ENCODE measurements at places on chromosomes 3 and 15.

DNA sequence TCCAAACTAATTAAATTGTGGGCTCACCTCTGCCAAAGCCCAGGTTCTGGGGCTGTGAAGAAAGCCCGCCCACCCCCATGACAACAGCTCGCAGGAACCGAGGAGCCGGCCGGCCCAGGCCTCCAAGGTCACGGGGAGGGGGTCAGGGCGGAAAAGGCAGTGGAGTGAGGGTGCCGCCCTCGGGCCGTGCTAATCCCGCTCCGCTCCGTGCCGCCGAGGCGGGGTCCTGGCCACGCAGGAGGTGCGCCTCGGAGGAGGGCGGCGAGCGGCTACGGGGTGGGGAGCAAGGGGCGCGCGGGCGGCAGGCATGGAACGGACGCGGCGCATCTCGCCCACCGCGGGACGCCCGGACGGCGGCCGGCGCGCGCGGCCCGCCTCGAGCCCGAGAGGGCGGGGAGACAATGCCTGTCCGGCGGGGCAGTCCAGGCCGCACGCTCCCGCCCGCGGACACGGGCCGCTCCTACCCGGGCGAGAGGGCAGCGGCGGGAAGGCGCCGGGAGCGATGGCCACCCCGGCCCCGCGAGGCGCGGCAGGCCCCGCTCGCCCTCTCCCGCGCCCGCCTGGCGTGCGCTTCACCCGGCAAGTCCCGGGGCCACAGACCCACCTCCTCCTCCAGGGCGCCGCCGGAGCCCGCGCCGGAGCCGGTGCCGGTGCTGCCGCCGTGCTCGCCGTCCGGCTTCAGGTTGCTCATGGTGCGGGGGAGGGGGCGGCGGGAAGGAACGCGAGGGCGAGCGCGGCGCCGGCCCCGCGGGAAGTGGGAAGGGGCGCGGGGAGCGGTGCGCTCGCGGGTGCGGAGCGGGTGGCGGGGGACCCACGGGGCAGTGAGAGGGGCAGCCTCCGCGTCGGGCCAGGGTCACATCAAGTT lies 528 bp downstream of the RBPMS2 start:
- peak; percentile 41 for DNase-seq

- no peak for DNase-seq
Measured at GRCh38 chr3:183884097-183884426, 618 bp downstream of the PARL start.

GRCh38 chr3:186842426-186843038 lies at the start of gene ADIPOQ:
Gene ADIPOQ, plus strand, starts transcription at chr3:186842710. Its CDS starts 10,349 bp downstream, at chr3:186853059.
- DNase-seq = no peak

DNA sequence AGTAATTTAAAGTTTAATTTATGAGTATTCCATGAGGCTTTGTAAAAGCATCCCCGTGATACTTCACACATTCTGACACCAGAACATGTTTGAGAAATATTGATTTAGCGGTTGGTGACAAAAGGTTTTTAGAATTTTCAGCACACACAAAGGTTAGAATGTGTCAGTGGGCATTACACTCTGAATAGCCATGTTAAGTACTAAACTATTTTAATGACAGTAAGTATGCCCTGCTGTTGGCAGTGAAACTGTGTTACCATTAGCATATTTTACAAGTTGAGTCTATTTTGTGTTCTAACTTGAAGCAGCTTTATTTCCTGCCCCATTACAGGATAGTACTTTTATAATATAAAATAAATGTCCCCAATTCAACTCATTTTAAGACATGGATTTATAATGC lies 66.5 kb downstream of the ADAMTSL3 start:
- DNase-seq = no peak

DNA sequence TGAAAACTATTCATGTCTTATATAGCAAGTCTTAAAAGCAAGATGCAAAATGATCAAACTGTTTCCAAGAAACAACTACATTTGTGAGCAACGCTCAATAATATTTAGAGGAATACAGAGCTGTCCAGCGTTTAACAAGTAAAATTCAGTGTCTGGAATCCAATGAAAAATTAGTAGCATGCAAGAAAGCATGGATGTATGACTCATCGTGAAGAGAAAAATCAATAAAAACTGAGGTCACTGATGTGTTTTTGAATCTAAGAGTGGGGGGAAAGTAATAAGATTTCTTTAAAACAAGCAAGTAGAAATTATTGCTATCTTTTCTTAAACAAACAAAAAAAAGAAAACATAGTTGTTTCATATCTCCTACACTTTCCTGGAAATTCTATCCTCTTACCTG lies 600.3 kb upstream of the GOLIM4 start:
- DNase-seq = no peak

- DNase-seq = no peak
Measured at GRCh38 chr3:110938629-110939028, 133.0 kb upstream of the NECTIN3 start.

DNA sequence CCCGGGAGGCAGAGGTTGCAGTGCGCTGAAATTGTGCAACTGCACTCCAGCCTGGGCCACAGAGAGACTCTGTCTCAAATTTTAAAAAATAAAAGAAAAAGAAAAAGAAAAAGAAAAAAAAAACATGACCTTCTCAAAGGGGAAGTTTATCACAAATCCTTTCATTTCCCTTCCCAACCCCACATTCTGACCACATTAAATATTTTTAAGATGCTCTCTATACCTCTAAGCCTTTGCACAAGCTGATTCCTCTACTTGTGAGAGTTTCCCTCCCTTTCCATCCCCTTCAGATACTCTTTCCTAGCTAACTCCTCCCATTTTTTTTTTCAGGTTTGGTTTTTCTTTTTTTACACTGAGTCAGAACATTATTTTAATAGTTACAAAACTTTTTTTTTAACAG lies 4.0 kb downstream of the HIGD1A start:
- DNase-seq = no peak

DNA sequence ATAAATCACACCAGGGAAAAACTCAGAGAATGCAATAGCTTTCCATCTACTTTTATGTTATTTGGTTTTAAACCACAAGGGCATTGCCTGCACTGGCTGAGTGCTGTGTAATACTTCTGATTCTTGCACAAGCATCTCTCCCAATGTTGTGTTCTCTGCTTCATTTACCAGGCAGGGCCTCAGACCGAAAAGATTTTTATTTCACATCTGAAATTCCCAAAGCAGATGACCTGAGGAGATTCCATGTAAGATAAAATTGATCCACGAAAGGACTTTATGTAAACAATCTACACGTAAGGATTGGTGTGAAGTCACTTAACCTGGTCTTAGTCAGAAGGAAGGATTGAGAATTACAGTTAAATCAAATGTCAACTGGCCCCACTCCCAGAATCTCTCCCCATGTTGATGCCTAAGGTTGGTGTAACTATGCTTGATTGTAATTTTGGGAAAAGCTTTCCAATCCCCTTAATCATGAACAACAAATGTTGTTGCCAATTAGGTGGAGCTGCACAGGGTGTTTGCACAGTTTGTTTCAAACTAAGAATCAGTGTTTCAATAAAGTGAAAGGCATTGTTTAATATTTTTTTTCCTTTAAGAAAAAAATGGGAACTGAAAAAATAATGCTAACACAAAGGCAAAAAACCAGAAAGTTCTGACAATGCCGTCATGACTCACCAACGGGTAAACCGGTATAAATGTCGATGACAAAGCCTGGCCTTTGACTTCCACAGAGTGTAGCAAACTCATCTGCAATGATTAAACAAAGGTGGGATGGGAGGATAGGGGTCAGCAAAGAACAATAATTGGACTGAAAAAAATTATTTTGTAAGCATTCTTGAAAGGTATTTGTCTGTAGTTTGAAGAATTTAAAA lies 128.6 kb downstream of the DUT start:
- no peak for DNase-seq

GRCh38 chr3:195849322-195850074 lies 37.8 kb upstream of the MUC4 start:
- DNase-seq = peak; percentile 62

DNA sequence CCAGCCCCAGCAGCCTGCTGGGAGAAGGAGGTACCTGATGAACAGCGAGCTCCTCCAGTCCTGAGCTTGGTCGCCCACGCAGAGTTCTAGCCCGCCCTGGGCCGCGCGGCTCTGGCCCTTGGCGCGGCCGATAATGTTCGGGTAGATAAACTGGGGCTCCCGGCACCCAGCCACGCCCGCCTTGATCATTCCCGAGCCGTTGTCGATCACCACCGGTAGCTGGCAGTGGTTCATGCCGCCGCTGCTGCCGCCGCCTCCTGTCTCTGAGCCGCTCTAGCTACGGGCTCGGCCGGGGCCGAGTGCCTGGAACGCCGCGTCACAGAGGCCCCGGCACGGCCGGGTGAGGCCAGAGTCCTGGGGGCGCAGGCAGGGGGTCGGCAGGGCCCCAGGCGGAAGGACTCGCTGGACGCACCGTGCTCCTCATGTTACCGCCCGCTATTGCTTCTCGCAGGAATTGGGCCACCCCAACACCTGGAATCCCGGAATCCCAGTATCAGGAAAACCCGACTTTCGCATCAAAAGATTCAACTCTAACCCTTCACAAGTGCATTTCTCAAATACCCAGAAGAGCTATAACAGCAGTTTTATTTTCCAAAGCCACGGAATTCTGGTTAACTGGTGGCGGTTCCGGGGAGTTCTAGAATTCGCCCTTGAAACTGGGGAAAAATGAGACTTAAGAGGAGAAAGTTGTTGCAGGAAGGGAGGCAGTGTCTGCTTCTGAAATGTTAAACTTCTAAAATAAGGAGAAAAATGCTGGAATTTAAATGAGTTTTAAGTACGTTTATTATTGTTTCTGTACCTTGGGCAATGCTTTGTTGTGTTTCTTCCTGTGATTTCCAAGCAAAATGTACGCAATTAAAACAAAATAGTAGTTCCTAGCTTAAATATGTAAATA lies at the start of gene ACTRT3:
Gene ACTRT3 (minus strand): TSS at position 275 of the 895 bp plus-strand sequence. CDS start 41 bp downstream, at position 234.
- DNase-seq = peak; percentile 74

GRCh38 chr3:177071496-177072156 lies 125.7 kb downstream of the TBL1XR1 start:
- no peak for DNase-seq

DNA sequence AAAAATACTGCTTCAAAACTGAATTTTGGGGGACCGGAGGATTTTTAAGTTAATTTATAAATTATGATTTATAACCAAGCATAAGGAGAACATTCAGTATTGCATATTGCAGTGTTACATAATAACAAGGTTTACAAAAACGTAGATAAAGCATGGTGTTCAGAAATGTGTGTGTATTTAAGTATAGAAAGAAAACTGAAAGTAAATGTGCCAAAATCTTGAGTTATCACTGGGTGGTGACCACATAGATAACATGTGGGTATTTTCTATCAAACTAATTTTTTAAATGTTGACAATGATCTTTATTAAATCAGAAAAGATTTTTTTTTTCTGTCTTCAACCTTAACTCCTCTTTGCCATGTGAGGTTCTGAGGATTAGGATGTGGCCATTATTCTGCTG lies 32.6 kb downstream of the EIF2AK4 start:
- DNase-seq = no peak

DNA sequence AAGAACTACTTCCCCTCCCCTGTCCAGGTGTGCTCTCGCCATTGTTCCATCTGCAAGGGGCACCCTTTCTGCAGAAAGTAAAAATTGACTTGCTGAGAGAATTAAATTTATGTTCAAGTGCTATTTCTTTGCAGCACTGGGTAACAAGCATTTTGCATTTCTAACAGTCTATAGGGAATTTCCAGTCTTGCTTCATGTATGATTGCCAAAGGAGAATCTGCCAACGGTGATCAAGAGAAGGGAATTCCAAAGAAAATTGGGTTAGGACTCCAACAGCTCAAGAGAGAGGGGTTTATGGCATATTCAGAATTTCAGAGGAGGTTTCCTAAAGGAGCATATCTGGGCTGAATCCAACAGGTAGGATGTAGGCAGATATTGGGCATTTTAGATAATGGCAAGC lies 136.7 kb upstream of the WNT5A start:
- DNase-seq = no peak

GRCh38 chr15:101342056-101342455 lies 47.0 kb upstream of the SNRPA1 start:
- DNase-seq = no peak

DNA sequence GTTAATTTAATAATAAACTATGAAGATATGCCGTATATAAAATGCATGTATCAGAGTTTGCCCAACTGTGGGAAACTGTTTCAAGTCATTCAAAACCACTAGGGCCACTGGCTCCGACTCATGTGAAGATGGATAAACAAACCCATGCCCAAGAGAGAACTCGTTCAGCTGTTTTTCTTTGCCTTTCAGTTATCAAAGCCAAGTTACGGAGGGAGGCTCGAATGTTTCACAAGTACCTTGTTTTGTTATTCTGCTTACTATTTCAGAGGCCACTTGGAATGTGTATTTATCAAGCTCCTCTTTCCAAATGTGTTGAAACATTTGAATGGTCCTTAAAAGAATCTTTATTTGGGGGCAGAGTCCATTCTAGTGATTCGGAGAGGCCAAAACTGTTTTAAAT lies 82.1 kb downstream of the DUT start:
- no peak for DNase-seq

DNA sequence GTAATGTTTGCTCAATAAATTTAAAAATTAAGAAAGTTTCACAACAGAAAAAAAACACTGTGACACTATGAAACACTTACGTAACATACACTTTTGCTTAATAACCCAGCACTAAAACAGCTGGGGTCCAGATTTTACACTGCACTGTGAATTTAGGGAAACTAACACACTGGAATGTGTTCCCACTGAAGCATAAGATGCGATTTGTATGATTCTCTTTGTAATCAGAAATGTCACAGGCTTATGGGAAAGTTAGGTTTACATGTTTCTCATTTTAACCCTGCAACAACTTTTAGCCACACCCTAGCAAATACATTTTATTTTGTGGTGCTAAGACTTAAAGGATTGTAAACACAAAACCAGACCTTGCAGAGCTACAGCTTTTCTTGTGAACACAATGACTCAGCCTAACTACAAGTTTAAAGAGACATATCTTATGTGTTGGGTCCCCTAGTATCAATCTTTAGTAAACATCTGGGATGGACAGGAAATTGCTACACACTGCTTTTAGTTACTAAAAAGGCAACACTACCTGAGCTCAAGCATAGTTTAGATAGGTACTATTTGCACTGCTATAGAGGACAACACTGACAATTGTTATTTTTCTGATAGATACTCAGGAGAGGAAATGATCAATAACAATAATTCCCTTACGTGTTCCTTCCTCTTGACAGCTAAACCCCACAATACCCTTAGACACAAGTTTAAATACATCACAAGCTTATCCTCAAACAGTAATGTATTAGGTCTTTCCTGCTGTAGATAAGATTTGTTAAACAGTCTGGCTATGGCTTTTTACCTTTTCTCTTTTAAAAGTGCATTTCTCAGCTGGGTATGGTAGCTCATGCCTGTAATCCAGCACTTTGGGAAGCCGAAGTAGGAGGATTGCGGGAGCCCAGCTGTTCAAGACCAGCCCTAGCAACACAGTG lies 3.8 kb downstream of the PLD1 start:
- no peak for DNase-seq

- no peak for DNase-seq
Measured at GRCh38 chr15:55255714-55256113, 33.9 kb downstream of the RAB27A start.

DNA sequence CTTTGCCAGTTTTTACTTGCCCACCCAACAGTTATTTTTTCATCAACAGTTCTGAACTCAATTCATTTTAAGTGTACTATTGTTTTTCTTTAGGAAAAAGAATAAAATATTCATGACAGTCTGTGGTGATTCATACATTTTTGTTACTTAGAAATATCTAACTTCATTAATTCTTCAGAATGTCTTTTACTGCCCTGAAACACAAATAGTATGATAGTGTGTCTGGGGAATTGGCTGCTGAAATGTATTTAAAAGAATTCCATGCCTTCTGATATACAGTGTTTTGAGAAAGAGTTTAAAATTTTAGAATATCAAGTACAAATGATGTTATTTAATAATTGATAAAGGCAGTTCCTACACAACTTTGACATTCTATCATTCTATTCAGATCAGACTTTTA lies 854.1 kb downstream of the NAALADL2 start:
- no peak for DNase-seq

GRCh38 chr3:81349816-81350340 lies 411.6 kb downstream of the GBE1 start:
- DNase-seq = no peak

- DNase-seq = no peak
Measured at GRCh38 chr3:42647821-42648459, 5.6 kb upstream of the ZBTB47 start.

Data from right lobe of liver (tissue), 6 donors.